ENCODE measurements at places on chromosomes 3 and 15.

DNA sequence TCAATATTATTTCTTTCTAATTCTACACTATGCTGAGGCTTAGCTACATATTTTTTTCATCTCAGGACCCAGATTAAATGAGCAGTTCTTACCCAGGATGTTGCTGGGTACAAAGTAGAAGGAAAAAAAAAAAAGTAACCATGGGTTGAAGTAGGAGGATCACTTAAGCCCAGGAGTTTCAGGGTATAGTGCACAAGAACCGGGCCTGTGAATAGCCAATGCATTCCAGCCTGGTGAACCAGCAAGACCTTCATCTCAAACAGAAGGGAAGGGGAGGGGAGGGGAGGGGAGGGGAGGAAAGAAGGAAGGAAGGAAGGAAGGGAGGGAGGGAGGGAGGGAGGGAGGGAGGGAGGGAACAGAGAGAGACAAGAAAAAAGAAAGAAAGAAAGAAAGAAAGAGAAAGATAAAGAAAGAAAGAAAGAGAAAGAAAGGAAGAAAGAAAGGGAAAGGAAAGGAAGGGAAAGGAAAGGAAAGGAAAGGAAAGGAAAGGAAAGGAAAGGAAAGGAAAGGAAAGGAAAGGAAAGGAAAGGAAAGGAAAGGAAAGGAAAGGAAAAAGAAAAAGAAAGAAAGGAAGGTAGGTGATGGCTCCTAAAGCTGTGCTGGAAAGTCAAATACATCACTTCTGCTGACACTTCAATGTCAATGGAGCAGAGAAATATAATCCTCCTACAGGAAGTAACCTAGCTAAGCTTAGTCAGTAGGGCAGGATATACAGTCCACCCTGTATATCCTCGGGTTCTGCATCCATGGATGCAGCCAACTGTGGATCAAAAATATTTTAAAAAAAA, 206.8 kb upstream of the TGFBR2 start:
- DNase-seq, result no peak

- DNase-seq, result no peak
Observed at GRCh38 chr15:71066983-71067382, 48.3 kb upstream of the THSD4 start.

- DNase-seq, result no peak
Observed at GRCh38 chr3:107806536-107806935, 283.8 kb downstream of the BBX start.

GRCh38 chr3:178382449-178383061, 153.7 kb upstream of the KCNMB2 start:
- DNase-seq, result no peak

- DNase-seq, result no peak
Observed at GRCh38 chr3:67781218-67781617, 126.8 kb upstream of the SUCLG2 start.

- no peak for DNase-seq
Observed at GRCh38 chr3:126117786-126118185, 33.9 kb upstream of the SLC41A3 start.

- no peak for DNase-seq
Observed at GRCh38 chr15:27705056-27705455, 394.1 kb downstream of the OCA2 start.

Measured in activated T-helper 1 cell treated with Interleukin-2 at 50 U/mL for 16 hours (primary cell).